ENCODE measurements at places on chromosomes 13 and 19.
A peak's percentile ranks its signal among the peaks of the same experiment; 100 is the strongest.

DNA sequence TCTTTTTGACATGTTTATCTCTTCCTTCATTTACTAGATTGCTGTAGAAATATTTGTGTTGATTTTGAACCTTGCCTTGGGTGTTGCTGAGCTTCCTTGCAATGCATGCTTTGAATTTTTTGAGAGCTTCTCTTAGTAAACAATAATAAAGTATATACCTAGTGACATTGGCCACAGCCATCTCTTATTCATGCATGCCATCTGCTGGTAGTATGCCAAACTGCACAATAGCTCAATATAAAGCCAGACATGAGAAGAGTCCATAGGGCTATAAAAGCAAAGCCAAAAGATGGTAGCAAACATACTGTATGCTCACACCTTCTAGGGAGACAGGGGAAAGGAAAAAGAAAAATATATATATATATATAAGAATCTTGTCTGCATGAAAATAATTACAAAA is 18.9 kb upstream of the ZSCAN5A start:
- peak; percentile 25 for DNase-seq

- DNase-seq = no peak
Observed at GRCh38 chr13:79108914-79109643, 297.0 kb downstream of the RBM26 start.

DNA sequence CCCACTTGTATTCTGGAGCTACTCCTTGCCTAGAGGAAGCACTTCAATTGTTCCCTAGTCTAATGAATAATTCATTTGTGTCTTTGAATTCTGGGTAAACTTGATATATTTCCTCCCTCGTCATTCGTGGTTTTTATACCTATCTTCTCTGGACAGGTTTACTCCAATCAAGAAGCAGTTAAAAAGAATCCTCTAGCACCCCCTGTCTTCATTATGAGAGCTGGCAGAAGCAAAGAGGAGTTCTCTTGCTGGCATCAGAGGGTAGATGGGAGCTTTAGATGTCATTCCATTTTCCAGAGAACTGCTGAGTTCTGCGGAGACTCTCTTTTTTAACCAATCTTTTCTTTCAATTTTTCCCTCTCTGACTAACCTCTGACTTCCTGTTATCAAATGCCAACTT is 627.7 kb downstream of the FGF9 start:
- DNase-seq = no peak

DNA sequence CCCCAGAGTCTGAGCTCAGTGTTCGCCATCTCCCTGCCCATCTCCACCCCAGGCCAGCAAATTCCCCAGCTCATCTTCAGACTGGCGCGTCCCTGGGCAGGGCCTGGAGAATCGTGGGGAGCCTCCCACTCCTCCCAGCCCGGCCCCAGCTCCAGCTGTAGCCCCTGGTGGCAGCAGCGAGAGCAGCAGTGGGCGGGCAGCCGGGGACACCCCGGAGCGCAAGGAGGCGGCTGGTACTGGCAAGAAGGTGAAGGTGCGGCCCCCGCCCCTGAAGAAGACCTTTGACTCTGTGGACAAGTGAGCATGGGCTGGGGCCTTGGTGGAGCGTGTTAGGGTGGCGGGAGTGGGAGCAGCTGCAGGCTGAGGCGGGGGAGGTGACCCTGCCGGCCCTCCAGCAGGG is 8.4 kb upstream of the PRR19 start:
- no peak for DNase-seq

GRCh38 chr13:63546524-63546923 is 2130.9 kb upstream of the PCDH20 start:
- DNase-seq = no peak

GRCh38 chr13:79044415-79044814 is 361.6 kb downstream of the RBM26 start:
- no peak for DNase-seq

GRCh38 chr19:46925548-46925950 is 64.8 kb downstream of the ARHGAP35 start:
- no peak for DNase-seq

DNA sequence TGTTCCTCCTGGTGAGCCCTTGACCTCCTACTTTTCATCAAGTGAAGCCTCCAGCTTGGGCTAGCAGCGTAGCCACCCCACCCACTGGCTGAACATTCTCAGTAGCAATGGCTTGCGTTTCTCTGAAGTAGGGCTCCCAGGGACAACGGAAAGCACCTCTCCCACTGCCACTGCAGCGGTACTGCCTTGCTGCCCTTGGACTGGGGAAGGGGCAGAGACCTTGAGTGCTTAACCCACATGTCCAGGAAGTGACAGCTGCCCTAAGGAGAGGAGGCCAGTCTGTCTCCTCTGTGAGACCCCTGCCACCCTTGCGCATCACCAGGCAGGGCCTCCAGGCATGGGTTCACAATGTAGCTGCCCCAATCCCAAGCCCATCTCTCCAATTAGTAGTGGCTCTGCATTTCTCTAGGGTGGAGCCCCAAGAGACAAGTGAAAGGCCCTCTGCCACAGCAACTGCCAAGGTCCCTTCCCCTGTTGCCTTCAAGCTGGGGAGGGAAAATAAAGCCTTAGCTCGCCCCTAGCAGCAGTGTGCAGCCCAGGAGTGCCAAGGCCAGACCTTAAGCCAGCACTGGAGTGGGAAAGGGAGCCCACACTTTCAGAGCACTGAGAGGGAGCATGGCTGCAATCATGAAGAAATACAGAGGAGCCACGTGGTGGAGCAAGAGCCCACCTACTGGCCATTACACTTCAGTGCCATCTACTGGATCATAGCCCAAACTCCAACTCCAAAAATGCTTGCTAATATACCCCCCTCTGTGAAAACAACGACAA is 175.9 kb upstream of the TRPC4 start:
- DNase-seq = no peak

All from central memory CD4-positive, alpha-beta T cell (primary cell).